ENCODE measurements at places on chromosomes 1 and 21.
A peak's percentile ranks its signal among the peaks of the same experiment; 100 is the strongest.

DNA sequence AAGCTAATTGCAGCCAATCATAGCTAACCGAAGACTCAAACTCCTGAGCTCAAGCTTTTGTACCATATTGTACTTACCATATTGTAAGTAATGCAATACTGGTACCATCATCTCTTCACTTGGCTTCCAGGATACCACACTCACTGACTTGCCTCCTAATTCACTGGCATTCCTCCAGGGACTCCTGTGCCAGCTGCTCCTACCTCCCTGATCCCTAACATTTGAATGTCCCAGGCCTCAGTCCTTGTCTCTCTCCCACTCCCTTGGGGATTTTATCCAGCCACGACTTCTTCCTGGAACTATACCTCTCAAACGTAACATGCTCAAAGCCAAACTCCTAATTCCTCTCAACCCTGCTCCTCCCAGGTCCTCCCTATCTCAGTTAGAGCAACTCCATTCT, 33.8 kb downstream of the USP48 start:
- DNase-seq, result no peak

DNA sequence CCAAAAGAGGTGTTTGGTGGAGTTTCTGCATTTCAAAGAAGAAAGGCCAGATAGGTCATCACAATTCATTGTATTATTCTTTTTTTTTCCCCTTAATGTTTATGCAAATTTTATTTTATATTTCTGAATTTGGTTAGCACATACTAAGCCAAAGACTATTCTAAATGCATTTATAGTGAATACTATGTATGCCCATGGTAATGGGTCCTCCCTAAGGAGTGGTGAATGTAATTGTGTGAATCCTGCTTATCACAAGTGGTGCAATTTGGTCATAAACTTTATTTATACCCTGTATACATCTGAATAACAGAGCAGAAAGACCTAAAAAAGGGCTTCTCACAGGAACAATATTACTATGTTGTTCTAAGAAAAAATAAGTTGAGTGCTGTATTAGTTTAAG, 99.1 kb downstream of the CD247 start:
- no peak for DNase-seq

GRCh38 chr1:175933801-175934200, 190.4 kb upstream of the TNR start:
- DNase-seq, result no peak

DNA sequence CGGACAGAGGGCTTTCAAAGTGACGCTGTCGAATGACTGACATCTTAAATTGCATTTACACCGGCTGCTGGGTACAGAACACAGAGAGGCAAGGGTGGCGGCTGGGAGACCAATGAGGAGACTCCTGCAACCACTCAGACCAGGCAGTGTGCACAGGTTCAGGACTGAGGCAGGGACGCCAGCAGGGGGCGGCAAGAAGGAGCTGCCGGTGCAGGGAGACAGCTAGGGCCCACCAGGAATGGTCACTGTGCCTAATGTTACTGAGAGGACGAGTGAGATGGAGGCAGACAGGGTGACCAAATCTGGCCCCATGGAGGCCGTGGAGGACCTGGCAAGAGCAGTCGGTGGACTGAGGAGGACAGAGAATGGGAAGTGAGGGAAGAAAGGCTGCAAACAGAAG, 23.5 kb downstream of the GLIS1 start:
- DNase-seq, result no peak

GRCh38 chr1:229641306-229641705, 15.3 kb downstream of the URB2 start:
- DNase-seq, result no peak

DNA sequence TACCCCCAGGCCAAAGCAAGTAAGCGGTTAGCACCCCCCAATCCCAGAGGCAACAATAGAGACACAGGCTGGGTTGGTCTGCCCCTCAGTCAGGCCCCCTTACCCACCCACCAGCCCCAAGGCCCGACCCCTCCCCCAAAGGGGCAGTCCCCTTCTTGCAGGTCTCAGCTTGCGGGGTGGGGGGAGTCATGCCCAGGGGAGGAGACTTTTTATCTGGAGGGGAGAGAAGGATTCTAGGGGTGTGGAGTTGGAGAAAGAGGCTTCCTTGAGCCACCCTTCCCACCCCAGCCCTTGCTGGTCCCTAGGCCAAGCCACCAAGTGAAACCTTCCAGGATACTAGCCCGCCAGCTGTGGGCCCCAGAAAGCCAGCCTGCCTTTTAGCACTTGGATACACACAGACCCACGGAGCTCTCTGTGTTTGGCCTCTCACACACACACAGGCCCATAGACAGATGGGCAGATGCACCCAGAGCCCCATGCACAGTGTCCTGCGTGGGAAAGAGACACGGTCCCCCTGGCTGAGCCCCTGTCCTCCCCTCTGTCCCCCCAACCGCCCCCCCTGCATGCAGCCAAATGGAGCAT, 7.1 kb downstream of the TMEM54 start:
- DNase-seq, result no peak

- no peak for DNase-seq
These were observed 7.7 kb downstream of the LGR6 start for GRCh38 chr1:202201266-202201665.

GRCh38 chr1:116224561-116224960, 113.4 kb downstream of the MAB21L3 start:
- DNase-seq, result no peak

DNA sequence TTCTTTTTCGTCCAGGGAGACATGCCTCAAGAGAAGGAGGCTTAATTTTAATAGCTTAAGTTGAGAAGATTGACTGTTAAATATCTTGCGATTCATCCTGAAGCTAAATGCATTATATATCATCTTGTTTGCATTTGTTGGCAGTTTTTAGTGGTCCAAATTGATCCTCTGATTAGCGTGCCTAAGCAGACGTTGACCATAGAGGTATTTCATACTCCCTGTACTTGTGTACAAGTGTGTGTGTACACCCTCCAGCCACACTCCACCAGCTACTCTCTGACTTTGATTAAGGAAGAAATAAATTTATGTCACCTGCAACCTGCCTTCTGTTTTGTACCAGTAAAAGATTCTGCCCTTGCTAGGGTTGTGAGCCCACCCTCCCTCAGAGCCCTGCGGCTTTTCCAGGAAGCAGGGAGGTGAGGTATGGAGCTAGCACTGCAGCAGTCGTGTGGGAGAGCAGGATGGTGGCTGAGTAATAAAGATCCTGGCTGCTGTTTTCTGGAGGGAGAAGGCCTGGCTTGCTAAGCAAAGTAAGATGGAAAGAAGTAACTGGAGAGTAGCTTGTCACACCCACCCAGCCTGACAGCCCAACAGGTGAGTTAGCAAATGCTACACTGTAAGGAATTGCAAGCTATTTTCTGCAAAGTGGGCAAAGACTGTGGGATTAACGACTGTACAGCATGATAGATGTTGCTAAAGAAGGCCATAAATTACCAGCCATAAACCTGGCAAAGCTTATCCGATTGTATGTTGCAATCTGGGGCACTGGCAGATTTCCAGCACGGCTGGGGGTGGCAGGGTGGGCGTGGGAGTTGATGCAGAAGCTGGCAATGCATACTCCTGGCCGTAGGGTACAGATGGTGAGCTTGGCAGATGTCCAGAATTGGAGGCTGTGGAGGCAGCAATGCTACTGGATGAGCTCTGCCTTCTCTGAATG, 170.2 kb downstream of the TNR start:
- no peak for DNase-seq

- DNase-seq, result no peak
These were observed 212.5 kb downstream of the TOMM20 start for GRCh38 chr1:234915924-234916675.

- DNase-seq, result no peak
These were observed 210.8 kb upstream of the JUN start for GRCh38 chr1:58994664-58995063.

DNA sequence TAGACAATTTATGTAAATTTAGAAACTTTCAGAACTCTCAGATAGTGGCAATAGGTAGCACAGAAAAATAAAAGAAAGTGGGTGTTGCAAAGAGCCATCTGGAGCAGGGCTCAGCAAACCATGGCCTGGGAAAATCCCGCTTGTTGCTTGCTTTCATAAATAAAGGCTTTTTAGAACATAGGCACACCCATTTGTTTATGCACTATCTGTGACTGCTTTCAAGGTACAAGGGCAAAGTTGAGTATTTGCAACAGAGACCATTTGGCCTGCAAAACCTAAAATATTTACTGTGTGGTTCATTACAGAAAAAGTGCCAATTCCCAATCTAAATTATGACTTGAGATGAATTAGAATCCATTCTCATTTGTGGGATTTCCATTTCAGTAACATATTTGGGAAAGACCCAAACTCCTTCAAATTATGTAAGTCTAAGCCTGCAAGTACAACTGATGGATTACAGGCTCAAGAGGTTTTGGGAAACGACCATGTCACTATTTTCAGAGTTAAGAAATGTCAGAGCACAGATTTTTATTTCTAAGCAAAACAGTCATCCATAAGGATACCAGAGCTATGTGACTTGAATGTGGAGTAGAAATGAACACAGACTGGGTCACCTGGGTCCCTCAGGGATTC, 43.5 kb upstream of the DPT start:
- DNase-seq, result no peak

- DNase-seq, result no peak
These were observed 256.5 kb downstream of the TTLL7 start for GRCh38 chr1:83742446-83742845.

DNA sequence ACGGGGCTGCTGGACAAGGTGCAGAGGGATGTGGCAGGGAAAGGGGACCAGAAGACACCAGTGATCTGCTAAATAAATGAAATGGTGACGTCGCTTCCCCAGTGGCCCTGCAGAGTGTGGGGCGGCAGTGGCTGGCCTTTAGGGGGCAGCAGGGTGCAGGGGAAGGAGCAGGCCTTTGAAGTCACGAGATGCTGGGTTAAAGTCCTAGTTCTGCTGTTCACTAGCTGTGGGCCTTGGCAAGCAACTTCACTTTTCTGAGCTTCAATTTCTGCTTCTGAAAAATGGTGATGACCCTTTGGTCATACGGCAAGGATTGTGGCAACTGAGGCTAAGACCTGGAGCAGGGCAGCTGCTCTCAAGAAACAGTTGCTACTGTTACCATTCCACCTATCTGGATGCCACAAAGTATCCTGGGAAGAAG, 9.2 kb upstream of the GALE start:
- DNase-seq, result peak; percentile 87

- DNase-seq, result no peak
These were observed 5.2 kb upstream of the PIGR start for GRCh38 chr1:206951318-206952100.

GRCh38 chr1:185338719-185339622, 21.9 kb upstream of the IVNS1ABP start:
- DNase-seq, result peak; percentile 53

GRCh38 chr1:26771643-26772321, 16.0 kb upstream of the PIGV start:
- no peak for DNase-seq

DNA sequence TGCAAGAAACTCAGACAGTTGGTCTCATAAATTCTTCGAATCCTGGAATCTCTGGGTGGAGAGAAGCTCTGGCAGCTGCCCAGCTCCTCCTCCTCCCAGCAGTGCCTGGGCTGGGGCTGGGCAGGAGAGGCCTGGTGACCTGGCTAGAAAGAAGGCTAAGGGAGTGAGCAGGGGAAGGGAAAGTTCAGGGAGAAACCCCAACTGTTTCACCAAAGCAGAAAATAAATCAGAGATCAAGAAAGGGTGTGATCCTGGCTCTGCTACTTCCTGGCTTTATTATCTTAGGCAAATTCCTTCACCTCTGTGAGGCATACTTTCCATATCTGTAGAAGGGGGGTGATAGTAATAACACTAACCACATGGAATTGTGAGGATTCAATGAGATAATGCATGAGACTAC, 8.8 kb upstream of the COL16A1 start:
- DNase-seq, result no peak

- no peak for DNase-seq
These were observed 25.1 kb upstream of the CLIC4 start for GRCh38 chr1:24720152-24720551.

- DNase-seq, result no peak
These were observed 142.3 kb downstream of the VPS13D start for GRCh38 chr1:12372180-12372579.

- DNase-seq, result no peak
These were observed 40.0 kb downstream of the GADD45A start for GRCh38 chr1:67724928-67725560.

- DNase-seq, result no peak
These were observed 124.0 kb upstream of the SPATA6 start for GRCh38 chr1:48596046-48596445.

- peak; percentile 60 for DNase-seq
These were observed 34.6 kb upstream of the S100A7 start for GRCh38 chr1:153494976-153495535.

GRCh38 chr1:7491818-7492173, 279.3 kb upstream of the VAMP3 start:
- no peak for DNase-seq

- DNase-seq, result no peak
These were observed 13.0 kb upstream of the DENND2D start for GRCh38 chr1:111213412-111213811.
